NT2/D1 (cell line): ENCODE measurements at places on chromosomes 5 and 9.

DNA sequence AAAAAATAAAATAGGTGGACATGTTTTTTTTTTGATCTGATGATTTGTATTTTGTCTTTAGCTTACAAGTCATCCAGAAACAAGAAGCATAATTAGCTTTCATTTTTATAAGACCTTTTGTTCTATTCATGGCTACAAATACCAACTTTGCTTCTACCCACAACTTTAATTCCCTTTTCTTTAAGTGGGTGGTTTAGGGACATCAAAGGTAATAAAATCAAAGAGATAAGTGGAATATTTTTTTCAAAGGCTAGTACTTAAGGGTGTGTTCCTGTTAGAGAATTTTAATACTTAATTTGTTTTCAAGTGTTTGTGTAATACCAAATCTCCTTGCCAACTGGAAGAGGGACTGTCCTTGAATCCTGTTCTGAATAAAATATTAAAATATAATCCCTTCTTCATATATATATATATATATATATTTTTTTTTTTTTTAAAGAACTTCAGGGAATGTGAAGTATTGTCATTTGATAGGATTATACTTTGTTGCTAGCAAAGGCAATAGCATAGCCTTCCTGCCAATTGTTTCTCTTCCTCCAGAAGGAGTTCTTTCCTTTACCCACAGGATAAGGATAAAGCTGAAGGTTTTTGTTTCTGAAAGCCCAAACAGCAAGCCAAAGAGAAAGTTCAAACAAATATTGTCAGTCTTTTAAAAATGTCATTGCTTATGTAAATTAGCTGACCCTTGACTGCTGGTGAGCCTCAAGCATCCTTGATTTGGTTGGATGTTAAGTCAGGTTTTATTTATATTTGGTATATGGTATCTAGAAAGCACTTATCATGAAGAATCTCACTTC is 108.9 kb downstream of the PAM start:
- no peak for DNase-seq

- no peak for DNase-seq
Measured at GRCh38 chr5:66717455-66718373, 121.5 kb downstream of the MAST4 start.

- no peak for DNase-seq
Measured at GRCh38 chr5:133851521-133851920, 116.9 kb downstream of the C5orf15 start.

GRCh38 chr5:67028371-67028770 is 168.2 kb downstream of the CD180 start:
- DNase-seq, result no peak

GRCh38 chr5:1734908-1735289 is 64.7 kb downstream of the MRPL36 start:
- no peak for DNase-seq

GRCh38 chr5:150557509-150557872 is 49.6 kb downstream of the NDST1 start:
- no peak for DNase-seq

- no peak for DNase-seq
Measured at GRCh38 chr5:113156271-113156877, 179.8 kb downstream of the DCP2 start.

- no peak for DNase-seq
Measured at GRCh38 chr5:42157215-42157614, 232.1 kb downstream of the FBXO4 start.

- DNase-seq, result no peak
Measured at GRCh38 chr5:150286820-150287219, 2.8 kb downstream of the CAMK2A start.

- DNase-seq, result no peak
Measured at GRCh38 chr9:133674091-133674490, 37.9 kb downstream of the DBH start.

DNA sequence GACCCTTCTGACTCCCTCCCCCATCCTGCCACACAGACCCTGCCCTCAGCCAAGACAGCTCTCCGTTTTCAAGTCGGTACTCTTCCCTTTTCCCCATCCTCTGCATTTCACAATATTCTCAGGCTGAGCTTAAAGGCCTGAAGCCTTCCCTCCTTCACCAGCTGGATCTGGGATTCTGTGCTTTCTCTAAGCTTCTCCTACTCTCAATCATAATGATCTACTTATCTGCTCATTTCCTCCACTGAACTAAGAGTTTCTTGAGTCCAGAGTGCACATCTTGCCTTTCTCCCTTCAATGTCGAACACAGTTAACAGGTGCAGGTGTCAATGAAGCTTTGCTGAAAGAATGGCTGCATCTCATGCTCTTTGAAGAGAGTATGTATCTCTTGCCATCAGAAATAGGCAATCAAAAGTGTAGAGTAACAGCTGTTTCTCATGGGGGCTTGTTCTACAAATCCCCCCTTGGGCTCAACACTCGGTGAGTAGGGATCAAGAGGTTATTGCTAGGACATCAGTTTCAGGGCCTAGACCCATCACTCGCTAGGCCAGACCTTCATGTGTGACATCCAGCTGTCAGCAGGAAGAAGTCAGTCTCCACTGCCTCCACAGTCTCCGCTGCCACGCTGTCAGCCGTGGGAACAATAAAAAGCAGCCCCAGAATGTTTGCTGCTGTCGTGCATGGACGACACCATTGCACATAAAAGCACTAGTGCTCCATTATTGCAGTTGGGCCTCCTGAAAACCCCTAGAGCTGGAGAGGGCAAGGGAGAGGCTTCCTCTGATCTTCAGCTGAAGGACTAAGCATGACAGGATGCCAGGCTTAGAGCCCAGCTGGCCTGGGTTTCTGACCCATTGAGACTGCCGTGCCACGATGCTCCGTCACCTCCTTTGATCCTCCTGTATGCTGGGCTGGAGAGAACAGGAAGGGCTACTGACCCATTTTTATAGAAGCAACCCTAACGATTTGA is 23.7 kb downstream of the TRAF1 start:
- no peak for DNase-seq

GRCh38 chr9:68744426-68744825 is 39.4 kb downstream of the PIP5K1B start:
- DNase-seq, result no peak

DNA sequence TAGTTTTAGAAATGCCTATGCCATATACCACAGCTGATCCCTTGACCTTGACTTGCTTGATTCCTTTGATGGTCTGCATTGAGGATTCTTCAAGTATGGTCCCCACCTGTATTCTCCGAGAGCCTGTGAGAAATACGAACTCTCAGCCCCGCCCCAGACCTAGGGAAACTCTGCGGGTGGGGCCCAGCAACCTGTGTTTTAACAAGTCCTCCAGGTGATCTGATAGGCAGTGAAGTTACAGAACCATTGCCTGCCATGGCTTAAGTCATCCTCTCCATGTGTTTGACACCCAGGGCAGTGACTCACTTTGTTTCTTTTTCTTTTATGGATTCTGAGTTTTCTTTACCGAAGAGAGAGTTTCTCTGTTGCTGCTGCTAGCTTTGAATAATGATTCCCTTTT is 18.5 kb downstream of the FRMPD1 start:
- DNase-seq, result no peak

- no peak for DNase-seq
Measured at GRCh38 chr5:132433141-132433540, 57.4 kb downstream of the IRF1 start.

- DNase-seq, result no peak
Measured at GRCh38 chr5:160635046-160635445, 213.4 kb downstream of the PTTG1 start.

GRCh38 chr5:114830114-114830513 is 339.6 kb downstream of the TRIM36 start:
- no peak for DNase-seq

DNA sequence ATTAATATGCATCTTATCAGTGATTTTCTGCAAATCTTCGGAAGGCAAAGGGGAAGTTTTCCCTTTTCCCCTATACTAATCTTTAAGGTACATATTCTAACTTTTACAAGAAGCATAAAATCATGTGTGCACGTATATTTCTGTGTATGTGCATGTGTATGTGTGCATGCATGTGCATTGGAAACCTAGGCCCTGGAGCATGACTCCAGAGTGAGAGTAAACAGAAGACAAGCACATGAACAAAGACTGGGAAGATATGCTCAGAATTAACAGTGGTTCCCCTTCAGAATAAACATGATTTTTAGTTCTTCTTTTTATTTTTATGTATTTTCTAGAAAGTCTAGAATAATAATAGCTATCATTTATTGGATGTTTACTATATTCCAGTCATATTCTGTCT is 10.9 kb upstream of the SELENOP start:
- DNase-seq, result no peak

DNA sequence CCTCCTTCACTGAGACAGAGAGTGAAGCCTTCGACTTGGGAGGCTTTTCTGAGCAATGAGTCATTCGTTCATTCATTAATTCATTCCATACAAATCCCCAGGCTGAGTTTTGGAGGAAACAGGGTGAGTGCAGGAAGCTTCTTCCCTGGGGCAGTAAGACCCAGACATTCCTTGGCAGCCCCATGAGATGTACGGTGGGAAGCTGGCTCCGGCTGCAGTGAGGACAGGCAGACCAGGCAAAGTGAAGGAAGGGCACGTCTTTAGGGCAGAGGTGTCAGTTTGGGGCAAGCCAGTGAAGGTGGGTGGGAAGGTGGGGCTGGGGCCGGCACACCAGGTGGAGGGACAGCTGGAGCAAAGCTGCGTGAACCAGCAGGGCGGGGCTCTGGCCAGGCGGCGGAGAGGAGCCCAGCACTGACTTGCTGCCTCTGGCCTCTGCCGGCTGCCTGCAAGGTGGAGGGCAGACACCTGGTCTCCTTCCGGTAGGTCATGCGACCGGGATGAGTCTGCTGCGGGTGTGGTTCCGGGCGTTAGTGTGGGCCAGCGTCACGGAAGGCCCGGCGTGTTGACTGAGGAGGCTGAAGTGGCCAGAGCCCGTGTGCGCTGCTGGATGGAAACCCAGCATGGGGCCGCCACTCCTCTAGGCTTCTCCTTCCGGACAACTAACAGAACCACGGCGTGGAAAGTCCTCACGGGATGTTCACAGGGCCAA is 16.6 kb downstream of the OLFM1 start:
- DNase-seq, result no peak

DNA sequence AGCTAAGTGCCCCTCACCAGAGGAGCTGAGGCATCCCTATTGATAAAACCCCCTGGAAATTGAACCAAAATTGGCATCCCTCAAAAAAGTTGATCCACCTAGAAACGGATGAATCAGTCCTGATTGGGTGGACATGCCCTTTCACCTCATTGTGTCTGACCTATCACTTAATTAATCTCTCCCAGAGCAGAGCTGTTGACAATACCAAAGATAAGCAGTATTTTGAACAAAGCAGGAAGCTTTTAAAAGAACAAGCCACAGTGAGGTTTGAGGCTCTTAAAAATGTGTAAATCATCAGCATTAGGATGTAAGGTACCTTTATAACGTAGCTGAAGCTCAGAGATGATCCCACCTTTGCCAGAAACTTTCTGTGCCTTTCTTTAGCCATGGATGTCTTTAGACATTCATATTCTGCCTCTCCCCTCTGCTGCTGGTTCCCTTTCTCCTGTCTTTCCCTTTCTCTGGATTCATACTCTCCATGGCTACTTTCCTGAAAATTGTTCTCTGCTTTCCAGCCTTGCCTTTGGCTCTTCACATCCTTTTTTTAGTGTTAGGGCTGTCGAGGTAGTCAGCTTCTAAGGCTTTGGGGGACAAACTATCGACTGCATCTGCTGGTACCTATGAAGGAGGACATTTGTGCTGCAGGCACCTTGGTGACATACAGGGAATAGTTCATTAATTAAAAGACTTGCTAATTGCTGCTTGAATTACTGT is 7.8 kb upstream of the LHX2 start:
- no peak for DNase-seq
